ENCODE measurements at places on chromosomes 2 and 18.
A peak's percentile ranks its signal among the peaks of the same experiment; 100 is the strongest.

- DNase-seq = no peak
Observed at GRCh38 chr2:66030553-66030952, 404.4 kb upstream of the MEIS1 start.

DNA sequence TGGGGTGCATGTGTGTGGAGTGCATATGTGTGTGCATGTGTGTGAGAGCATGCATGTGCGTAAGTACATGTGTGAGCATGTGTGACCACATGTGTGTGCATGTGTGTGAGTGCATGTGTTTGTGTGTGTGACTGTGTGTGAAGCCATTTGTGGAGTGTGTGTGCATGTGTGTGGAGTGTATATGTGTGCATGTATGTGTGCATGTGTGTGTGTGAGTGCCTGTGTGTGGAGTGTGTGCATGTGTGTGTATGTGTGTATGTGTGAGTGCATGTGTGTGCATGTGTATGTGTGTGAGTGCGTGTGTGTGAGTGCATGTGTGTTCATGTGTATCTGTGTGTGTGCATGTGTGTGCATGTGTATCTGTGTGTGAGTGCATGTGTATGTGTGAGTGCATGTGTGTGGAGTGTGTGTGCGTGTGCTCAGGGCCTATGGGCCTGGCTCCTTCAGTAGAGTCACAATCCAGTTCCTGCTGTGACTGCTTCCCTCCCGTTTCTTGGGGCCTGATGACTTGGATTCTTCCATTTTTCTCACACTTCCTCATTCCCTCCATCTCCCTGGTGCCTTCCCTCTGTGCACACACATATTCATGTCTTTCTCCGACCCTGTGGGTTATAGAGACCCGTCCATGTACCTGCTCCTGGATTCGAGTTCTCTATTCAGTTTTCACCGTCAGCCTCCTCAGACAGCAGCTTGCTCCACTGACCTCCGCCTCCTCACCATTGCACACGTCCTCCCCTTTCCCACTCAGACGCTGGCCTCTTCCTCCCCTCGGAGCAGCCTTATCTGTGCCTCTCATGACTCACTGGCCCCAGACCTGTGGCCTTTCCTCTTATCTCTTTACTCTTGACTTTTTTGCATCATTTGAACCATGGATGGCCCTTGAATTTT is 25.2 kb downstream of the TOGARAM2 start:
- DNase-seq = no peak

- DNase-seq = peak; percentile 5
Observed at GRCh38 chr2:38375696-38376345, 1.3 kb downstream of the ATL2 start.

DNA sequence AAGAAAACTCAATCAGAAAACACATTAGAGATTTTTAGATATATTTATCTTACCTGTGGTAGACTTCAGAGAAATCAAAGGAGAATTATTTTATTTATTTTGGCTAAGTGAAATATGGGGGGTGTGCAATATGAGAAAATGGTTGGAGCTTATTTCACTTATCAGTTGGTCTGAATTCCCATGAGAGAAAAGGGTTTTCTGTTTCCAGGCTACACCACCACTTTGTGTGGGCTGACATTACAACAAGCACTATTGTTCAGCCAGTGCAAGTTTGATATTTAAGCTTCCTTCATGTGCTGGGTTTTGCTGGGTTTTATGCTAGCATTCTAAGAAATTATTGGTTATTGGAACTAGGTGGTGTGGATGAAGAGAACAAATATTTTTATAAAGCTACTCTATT is 33.5 kb downstream of the RMND5A start:
- DNase-seq = no peak

- no peak for DNase-seq
Observed at GRCh38 chr2:71538656-71539265, 85.4 kb downstream of the DYSF start.

GRCh38 chr2:216017365-216017764 is 4.0 kb upstream of the MREG start:
- DNase-seq = no peak
